Subcutaneous preadipocyte (primary cell): ENCODE measurements at places on chromosomes 2 and 18. TPM values are rescaled to one million over a fixed set of nuclear protein-coding genes. Genes with fewer than 3 reads are reported as not detected.

The SERPINB7 gene
- total RNA-seq: 0.59 TPM in 1 of 2 replicates, not detected in the other

The EHD3 gene
- 10.7 and 14.7 TPM in 2 replicates for total RNA-seq

The ZNF532 gene
- 19.5 and 20.7 TPM in 2 replicates for total RNA-seq

The SATB2 gene
- total RNA-seq: 10.3 and 11.1 TPM in 2 replicates

The ALLC gene
- total RNA-seq: not detected in 2 replicates

The NYAP2 gene
- not detected in 2 replicates for total RNA-seq

The POTEI gene
- not detected in 2 replicates for total RNA-seq

The OTOS gene
- total RNA-seq: not detected in 2 replicates

The EPB41L3 gene
- total RNA-seq: 130 and 139 TPM in 2 replicates
